ENCODE measurements at places on chromosomes 2 and 18.

DNA sequence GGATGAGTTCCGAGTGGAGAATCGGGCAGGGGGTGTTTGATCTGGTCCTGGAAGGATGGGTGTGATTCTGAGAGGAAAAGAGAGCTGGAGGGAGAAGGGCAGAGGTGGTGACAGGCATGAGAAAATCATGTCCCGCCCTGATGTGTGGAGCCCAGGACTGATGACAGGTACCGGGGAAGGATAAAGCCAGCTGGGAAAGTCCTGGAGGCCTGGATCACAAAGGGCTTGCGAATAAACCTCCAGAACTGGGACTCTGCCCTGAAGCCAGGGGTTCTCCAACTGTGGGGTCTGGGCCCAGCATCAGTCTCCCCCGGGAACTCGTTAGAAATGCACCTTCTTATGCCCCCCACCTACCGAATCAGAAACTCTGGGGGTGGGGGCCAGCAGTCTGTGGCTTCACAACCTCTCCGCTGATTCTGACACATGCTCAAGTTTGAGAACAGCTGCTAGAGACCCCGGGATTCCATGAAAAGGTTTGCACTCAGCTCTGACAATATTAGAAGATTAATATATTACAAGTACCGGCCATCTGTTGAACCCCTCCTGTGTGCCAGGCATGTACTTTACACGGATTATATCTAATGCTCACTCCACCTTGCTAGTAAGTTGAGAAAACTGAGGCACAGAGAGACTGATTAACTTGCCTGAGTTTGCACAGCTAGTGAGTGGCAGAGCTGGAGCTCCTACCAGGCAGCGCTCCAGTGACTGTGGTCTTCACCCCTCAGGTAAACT lies 8.0 kb downstream of the TNFRSF11A start:
- DNase-seq: no peak

DNA sequence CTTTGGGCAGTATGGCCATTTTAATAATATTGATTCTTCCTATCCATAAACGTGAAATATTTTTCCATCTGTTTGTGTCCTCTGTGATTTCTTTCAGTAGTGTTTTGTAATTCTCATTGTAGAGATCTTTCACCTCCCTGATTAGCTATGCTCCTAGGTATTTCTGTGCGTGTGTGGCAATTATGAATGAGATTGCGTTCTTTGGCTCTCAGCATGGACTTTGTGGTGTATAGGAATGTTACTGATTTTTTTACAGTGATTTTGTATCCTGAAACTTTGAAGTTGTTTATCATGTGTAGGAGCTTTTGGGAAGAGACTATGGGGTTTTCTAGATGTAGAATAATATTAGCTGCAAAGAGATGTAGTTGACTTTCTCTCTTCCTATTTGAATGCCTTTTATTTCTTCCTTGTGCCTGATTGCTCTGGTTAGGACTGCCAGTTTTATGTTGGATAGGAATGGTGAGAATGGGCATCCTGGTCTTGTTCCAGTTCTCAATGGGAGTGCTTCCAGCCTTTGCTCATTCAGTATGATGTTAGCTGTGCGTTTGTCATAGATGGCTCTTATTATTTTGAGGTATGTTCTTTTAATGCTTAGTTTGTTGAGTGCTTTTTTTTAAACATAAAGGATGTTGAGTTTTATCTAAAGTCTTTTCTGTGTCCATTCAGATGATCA lies 27.0 kb upstream of the THUMPD2 start:
- no peak for DNase-seq

DNA sequence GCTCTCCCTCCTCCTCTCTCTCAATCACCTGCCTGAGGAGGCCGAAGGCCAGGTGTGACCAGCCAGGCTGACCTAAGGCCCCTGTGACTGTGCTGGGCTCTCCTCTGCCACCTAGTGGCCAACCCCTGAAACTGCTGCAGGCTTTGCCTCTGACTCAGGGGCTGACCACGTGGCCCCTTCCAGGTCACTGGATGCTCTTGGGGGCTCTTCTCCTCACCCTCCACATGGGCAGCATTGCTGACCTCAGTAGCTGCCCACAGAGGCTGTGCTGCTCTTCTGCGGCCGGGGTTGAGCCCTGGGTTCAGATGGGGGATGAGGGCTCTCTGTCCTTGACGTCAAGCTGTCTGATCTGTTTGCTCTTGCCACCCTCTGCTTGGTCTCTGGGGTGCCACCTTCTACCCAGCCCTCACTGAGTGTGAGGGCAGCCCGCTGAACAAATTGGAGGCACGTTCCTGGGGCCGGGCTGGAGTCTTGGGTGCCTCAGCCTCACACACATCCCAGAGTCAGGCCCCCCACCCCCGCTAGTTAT lies 122.7 kb downstream of the TWIST2 start:
- DNase-seq: no peak

DNA sequence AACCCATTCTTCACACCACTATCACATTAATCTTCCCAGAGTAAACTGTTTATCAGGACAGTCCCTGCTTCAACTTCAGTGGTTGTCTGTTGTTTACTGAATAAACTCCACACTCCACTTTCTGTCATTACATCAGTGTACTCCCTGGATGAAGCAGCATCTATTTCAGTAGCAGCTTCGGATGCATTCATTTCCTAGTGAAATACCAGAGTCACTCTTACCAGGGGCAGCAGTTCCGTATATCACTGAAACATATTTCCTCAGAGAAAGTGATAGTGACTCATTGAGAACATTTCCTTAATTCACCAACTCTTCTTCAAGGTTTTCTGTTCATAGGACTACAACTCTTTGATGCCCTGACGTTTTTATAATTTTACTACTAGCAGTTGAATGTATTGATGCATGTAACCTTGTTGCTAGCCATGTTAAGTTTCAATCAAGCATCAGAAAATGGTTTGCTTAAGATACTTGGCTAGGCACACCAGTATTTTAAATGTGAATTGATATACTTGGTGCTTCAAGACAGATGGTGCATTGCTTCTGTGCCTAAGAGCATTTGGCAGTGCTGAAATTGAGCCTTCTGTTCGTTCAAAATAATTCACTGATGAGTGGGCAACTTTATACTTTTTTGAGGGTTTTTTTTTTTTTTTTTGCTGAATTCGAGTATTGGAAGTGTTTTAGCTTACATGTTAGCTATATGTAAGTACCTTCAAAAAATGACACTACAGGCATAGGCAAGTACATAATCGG lies 92.3 kb downstream of the UBE2E3 start:
- no peak for DNase-seq

DNA sequence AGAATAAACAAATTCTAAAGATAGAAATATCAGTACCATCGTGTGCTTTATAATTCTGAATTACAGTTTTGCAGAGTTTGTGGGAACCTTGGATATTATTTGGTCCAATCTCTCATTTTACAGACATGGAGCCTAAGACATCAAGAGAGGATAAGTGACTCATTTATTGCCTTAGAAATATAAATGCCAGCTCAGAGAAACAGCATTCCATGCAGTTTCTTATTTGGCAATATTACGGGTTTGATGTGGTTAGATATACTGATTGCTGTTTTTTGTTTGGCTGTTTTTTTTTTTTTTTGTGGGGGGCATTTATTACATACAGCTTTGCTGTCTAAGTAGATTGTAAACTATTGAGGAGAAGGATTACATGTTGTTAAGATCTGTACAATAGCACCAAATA lies 1241.1 kb upstream of the LRRTM1 start:
- DNase-seq: no peak

DNA sequence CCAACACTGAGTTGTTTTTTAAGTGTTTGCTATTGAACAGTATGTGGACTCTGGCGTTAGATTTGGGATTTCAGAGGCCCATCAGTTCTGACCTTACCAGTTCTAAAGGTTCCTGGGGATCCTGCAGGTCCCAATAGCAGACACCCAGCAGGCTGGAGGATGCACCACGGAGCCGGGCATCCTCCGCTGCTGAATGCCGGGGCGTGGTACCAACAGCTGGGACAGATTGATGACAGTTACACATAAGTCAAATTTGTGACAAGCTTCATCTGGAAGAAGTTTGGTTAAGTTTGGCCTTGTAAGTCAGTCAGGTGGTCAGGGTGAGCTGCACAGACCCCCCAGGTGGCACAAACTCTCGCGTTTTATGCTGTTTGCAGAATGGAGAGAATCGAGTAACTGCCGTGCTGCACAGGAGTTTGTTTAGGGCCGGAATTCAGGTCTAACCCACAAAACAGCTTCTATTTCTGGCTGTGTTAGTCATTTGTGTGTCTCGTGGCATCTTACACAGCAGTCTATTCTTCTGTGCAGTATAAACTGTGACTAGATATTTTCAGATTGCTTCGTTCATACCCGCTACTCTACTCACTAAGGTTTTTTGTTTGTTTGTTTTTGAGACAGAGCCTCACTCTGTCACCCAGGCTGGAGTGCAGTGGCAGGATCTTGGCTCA lies 19.2 kb downstream of the CTDP1 start:
- DNase-seq: no peak

DNA sequence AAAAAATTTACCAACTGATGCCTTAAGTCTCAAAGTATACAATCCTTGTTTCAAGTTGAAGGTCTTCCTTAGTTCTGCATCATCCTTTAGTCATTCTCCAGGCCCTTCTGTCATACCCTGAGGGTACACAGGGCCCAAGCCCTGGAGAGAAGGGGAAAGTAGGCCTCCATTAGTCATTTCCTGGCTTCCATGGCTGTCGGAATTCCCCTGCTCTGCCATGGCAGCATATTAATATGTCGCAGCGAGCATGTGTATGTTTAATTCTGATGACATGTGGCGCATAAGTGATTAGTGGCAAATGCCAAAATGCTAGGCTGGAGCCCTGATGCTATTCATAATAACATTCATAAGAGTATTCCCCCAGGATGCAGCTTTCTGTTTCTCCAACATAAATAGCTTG lies 22.1 kb downstream of the GPR39 start:
- peak; percentile 47 for DNase-seq

DNA sequence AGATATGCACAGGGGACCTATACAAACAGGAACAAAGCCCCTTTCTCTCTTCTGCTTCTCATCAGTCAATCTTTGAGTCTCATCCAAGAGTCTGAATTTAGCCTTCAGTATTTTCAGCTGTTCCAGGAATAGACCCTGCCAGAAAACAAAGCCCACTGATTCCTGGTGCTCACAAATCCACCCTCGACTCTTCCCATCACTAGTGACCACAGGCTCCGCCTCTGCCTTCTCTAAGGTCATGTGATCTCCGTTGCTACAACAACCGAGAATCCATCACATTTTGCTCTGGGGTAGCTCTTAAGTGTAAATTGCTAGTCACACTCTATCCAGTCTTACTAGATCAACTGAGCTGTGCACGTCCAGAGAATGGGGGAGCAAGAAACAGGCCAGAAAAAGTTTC lies 46.4 kb upstream of the SPTBN1 start:
- no peak for DNase-seq

Measured in smooth muscle cell of the brain vasculature (primary cell).